ENCODE measurements at places on chromosomes 3 and 15.

GRCh38 chr15:59997070-59997701 lies 6.9 kb upstream of the FOXB1 start:
- peak; percentile 13 for DNase-seq

- no peak for DNase-seq
Observed at GRCh38 chr3:71578054-71578751, 5.3 kb downstream of the FOXP1 start.

GRCh38 chr15:77507143-77507897 lies 86.6 kb downstream of the HMG20A start:
- no peak for DNase-seq

GRCh38 chr3:80993241-80993945 lies 768.1 kb downstream of the GBE1 start:
- no peak for DNase-seq

- no peak for DNase-seq
Observed at GRCh38 chr15:91476861-91477260, 376.6 kb upstream of the SLCO3A1 start.

DNA sequence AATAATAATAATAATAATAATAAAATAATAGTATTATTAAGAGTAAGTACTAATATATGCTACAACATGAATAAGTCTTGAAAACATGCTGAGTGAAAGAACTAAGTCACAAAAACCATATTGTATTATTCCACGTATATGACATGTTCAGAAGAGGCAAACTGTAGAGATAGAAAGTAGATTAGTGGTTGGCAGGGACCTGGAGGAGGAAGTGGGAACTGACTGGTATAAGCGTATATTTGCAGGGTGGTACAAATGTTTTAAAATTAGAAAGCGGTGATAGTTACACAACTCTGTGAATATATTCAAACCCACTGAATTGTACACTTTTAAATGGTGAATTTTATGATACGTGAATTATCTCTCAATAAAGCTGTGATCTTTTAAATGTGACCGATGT lies 32.8 kb downstream of the LRRK1 start:
- DNase-seq: no peak

- DNase-seq: peak; percentile 32
Observed at GRCh38 chr3:142987080-142987700, 14.2 kb upstream of the U2SURP start.

- DNase-seq: no peak
Observed at GRCh38 chr3:125231895-125232294, 19.3 kb upstream of the SLC12A8 start.

DNA sequence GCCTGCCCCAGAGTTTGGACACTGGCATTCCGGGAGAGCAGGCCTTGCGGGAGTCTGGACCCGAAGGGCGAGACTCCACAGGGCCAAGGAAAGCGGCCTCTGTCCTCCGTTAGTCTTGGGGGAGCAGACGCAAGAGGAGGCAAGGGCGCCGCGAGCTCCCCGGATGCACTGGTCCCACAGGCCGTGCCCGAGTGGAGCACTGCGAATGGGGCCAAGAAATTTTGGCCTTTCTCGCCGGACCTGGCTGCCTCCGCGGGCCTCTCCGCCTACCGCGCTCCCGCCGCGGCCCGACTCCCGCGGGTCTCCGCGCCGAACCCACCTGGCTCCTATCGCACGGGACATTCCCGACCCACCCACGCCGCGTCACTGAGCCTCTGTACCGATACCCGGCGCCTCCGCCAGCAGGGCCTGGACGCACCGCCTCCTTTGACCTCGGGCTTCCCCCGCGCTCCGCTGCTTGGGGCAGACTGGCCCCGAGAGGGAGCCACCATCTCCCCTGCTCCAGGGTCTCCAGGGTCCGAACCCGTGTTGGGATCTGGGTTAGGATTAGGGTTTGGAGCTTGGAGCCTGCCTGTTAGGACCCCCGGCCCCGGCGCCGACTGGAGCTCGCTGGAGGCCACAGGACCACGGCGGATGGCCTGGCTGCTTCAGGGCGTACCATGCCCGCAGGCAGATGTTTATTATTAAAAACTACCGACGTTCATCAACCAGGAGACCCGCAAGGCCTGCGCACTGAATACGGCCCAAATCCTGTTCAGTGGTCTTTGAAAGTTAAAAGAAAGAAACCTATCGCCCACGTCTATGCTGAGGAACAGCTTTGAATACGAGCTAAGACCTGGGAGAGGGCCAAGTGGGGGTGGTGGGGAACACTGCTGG lies 11.7 kb downstream of the SHOX2 start:
- no peak for DNase-seq

GRCh38 chr15:73677146-73677607 lies 7.0 kb upstream of the CD276 start:
- peak; percentile 34 for DNase-seq

GRCh38 chr3:10327592-10327991 lies 6.7 kb upstream of the SEC13 start:
- DNase-seq: no peak

GRCh38 chr3:109178708-109179107 lies 42.2 kb downstream of the C3orf85 start:
- DNase-seq: no peak

DNA sequence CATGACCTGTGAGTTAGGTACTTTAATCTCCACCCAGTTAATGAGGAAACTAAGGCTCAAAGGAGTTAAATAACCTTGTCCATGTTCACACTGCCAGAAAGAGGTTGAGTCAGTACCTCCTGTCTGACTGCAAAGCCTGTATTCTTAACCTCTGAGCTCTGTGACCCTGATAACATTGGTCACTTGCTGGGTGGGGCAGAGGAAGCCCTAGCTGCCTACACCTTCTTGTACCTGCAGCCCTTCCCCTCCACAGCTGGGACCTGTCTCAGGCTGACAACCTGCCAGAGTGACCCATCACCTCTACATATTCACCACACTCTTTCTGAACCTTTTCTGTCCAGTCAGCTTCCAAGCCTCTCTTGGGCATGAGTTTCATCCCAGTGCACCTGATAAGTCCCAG lies 106.1 kb upstream of the HES1 start:
- no peak for DNase-seq

- no peak for DNase-seq
Observed at GRCh38 chr3:38004415-38005075, 14.0 kb downstream of the VILL start.

GRCh38 chr3:50204804-50205412 lies at the start of gene SLC38A3:
SLC38A3 (plus strand) TSS chr3:50205271; CDS start chr3:50214200, 8,929 bp downstream.
- DNase-seq: no peak

DNA sequence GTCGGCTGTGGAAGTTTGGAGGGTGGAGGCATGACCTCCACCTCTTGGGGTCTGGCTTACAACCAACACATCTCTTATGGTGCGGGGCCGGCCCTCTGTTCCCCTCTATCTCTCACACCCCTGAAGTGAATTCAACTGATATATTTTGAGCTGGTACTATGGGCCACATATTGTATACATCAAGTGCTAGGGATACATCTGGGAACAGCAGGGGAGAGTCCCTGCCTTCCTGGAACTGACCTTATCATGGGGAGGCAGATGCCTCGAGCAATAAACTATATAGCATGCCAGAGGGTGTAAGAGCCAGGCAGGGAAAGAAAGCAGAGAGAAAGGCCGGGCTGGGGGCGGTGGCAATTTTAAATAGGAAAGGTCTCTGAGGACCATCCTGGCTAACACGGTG lies 60.4 kb upstream of the TRPM1 start:
- no peak for DNase-seq

DNA sequence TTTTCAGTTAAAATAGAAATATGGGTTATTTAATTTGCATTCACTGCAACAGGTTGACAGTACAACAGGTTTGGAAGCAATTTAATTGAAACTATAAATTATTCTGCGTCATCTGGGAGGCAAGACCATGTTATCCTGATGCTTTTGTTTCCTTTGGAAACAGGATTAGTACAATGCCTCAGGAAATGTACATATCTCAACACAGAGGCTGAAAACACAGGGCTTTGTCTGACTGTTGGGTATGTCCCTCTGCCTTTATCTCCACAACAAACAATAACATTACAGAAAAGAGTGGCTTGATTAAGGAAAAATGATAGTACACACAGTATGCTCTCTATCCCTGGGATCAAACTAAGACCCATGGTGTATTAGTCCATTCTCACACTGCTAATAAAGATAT lies 95.7 kb downstream of the KCNMB2 start:
- no peak for DNase-seq

DNA sequence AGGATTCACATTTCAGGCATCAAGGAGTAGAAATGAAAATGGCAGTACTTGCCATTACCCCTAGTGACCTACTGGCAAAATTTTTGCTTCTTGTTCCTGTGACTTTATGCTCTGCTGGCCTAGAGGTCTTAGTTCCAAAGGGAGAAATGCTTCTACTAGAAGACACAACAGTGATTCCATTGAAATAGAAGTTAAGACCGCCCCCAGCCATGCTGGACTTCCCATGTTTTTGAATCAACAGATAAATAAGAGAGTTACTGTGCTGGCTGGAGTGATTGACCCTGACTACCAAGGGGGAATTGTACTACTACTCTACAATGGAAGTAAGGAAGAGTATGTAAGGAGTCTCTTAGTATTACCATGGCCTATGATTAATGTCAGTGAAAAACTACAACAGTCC lies 196.2 kb upstream of the AZI2 start:
- no peak for DNase-seq

DNA sequence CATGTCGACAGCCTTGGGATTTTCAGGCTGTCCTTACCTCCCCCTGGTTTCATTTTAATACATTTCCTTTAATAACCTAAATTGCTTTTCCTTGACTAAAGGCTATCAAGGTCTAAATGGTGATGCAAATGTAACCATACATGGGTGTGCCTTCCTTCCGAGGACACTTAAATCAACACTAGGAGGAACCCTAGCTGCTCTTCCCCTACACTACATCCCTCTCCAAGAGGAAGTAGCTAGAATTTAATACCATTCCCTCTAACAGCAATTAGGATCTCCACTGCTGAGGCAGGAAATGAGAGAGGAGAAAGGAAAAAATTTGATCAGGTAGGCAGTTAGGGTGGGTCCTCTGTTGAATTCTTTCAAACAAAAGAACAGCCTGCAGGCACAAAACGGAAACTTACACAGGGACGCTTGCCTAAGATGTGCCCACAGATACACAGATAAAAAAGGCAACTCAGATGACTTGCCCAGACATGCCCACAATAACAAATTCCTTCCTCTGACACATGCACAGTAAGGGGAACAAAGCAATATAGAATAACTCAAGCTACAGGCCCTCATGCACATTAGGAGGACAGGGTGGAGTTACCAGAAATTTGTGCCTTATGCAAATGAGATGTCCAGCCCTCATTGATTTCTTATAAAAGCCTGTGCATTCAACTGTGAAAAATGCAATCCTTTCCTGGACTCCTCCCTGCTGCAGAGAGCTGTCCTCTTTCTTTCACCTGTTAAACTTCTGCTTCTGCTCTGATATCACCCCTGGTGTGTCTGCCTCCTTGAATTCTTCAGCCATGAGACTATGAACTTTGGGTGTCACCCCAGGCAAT lies 1024.4 kb upstream of the CADM2 start:
- DNase-seq: no peak

DNA sequence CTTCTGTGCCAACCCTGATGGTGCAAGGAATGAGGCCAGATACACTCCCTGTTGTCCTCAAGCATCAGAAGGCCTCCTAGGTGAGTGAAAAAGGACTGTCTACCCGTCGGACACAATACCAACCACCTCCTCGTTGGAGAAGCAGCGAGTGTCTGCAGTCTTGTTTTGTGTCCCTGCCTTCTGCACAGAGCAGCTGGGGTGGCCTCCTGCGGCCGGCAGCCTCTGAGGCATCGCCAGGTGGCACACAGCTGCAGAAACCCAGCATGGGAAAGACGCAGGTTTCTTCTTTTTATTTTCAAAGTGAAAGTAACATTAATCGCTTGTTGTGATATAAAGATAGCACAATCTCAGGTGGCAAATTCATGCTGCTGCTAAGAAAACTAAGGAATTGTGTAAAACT lies 509.9 kb downstream of the OCA2 start:
- DNase-seq: no peak

DNA sequence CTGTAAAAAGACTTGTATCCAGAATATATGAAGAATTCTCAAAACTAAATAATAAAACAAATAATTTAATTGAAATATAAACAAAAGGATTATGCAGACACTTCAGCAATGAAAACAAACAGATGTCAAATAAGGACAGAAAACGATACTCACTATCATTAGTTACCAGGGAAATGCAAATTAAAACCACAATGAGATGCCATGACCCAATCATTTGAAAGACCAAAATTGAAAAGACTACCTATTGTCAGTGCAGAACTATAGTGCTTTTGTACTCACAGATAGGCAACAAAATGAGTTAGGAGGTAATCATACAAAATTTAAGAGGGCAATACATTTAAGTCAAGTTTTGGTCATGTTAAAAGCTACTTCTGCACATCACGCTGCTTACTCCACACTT lies 31.6 kb upstream of the OR5K4 start:
- no peak for DNase-seq

DNA sequence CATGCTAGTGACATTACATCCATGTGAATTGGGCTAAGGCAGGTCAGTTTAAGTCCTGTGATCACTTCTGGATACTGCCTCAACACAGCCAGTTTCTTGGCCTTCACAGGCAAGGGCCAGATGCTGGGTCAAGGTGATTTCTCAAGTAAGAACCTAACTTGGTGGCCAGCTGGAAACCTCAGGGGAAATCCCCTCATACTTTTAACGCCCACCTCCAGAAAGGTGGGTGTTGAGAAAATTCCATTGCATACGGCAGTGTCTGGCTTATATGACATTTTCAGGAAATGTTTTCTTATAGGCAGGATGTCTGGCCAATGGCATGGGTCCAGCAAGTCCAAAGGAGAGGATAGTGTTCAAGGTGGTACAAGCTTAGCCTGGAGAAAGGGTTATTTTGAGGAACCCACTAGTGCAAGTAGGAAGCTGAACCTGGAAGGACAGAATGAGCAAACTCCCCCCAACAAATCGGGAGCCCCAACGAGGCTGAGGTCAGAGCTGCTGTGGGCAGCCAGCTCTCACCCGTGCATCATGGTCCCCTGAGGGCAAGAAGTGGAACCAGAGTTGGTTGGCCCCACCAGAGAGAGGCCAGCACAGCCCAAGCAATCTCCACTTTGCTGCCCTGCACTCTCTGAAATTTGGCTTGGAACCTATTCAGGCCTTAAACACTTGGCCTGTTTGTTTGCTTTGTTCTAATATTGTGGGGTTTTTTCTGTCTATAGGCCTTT lies 135.4 kb downstream of the PDE8A start:
- DNase-seq: no peak

GRCh38 chr3:46946856-46947545 lies 29.5 kb downstream of the CCDC12 start:
- no peak for DNase-seq

GRCh38 chr3:72442759-72443158 lies 405.5 kb downstream of the SHQ1 start:
- no peak for DNase-seq

DNA sequence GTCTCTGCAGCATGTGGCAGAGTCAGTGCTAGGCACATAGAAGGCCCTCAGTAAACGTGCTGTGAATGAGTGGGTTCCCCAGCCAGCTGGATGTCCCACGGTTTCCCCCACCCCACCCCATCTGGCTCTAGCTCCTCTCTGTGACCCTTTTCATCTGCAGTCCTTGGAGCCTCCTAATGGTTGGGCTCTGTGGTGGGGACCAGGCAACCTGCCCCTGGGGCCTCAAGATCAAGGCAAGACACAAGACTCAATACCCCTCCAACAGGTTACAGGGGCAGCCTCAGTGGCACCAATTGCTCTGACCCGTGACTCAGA lies 17.1 kb upstream of the CYP11A1 start:
- no peak for DNase-seq
